ENCODE measurements at places on chromosomes 4 and X.

- no peak for DNase-seq
These were observed 418.6 kb downstream of the INPP4B start for GRCh38 chr4:142427456-142427855.

GRCh38 chrX:43646800-43647199 lies 9.3 kb upstream of the MAOA start:
- DNase-seq: no peak

DNA sequence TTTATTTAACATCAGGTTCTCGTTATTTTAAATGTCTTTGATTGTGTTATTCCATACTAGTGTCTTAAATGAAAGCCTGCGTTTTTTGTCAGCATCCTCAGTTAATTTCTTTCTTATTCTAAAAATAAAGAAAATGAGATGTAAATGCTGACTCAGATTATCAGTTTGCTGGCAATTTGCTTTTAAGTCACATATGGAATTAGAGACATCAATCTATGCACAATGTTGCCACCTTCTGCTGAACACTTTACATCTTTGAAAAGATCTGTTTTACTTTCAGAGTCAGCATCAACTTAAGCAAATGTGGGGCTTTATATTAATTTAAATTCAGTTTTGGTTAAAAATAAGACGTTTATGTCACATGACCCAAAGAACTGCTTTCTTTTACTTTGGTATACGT lies 99.2 kb downstream of the ADGRL3 start:
- DNase-seq: no peak

- DNase-seq: no peak
These were observed 195.3 kb downstream of the QDPR start for GRCh38 chr4:17316566-17316965.

GRCh38 chr4:83276299-83277040 lies 8.1 kb downstream of the COQ2 start:
- no peak for DNase-seq

GRCh38 chr4:112823606-112824005 lies 186.7 kb downstream of the LARP7 start:
- no peak for DNase-seq

GRCh38 chr4:91471280-91471679 lies 832.5 kb upstream of the GRID2 start:
- no peak for DNase-seq

DNA sequence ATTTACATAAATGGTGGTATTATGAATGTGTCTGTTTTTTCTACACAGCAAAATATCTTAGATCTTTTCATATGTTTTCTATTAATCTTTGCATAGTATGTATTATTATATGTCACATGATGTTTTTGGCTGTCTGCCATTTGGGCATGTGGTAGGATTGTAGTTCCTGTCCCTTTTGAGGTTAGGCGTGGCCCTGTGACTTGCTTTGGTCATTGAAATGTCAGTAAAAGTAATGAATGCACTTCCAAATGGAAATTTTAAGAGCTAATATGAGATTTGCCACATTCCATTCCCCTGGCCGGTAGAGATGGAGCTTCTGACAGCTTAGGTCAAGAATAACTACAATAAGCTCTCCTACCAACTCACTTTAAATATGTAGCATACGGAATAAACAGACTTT lies 45.1 kb downstream of the JADE3 start:
- no peak for DNase-seq

DNA sequence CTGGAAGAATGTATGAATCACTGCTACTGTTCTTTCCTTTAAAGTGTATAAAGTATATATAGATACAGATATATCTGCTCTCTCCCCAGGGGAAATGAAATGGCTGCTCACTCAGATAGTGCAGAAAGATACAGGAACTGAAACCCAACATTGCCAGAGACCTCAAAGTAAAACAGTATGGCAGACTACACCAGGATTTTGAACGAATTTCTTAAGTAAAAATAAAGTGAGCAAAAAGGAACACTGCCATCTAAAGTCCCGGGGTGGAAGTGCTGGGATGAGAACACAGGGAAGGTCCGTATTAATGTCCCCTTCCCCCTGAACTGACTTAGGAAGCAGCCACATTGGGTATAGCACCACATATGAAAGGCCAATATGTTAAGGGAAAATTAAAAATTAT lies 93.4 kb downstream of the TMA16 start:
- DNase-seq: no peak

DNA sequence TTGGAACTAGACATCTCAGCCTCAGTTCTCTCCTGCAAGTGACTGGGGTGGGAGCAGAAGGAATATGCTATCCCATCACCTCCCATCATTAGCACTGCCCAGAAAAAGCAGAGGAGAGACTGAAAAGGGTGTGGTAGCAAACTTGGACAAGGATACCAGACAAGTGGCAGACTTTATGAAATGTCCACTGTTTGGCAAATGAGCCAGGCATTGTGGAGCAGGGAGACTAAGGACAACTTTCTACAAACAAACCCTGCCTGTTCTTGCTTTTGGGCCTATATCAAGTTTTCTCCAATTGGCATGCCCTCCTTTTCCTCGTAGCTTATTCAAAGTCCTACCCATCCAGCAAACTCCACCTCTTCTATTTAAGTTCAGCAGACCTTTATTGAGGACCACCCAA lies 41.6 kb downstream of the ZCCHC12 start:
- DNase-seq: no peak

DNA sequence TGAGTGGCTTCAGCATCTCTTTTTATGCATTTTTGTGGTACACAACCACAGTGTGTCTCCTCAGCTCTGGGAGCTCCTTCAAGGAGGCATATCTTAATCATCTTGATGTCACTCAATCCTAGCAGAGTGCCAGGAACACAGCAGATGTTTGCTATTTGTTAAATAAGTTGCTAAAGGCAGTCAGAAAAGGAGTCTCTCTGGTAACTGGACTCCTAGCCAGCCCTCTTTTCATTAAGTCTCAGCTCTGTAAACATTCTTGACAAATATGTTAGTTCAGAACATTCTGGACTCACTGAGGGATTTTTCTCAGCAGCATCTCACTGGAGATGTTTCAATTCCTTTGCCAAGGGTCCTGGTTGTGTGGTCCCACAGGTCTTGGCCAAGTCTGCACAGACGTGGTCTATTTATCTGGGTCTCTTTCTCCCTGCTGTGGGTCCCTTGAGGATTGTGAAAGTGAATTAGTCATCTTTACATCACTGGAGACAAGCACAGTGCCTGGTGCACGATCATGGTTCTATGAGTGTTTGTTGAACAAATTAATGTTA lies 20.3 kb upstream of the FAM9C start:
- peak; percentile 85 for DNase-seq

- DNase-seq: no peak
These were observed 16.5 kb downstream of the GAK start for GRCh38 chr4:915595-915994.

- peak; percentile 73 for DNase-seq
These were observed 32.2 kb downstream of the TRMT44 start for GRCh38 chr4:8472689-8473197.
